ENCODE measurements at places on chromosomes 3 and 15.

GRCh38 chr15:96402403-96402802 is 71.9 kb downstream of the NR2F2 start:
- H3K27ac ChIP-seq, result no peak overlapping the region
- H3K36me3 ChIP-seq, result no peaks in the 10 kb centered on the region
- H3K27me3 ChIP-seq, result peaks cover 97% of the 10 kb centered on the region
- H3K4me1 ChIP-seq, result no peaks in the 10 kb centered on the region

- no peaks in the 10 kb centered on the region for H3K27me3 ChIP-seq
- DNase-seq, result no peak
- H3K4me3 ChIP-seq, result no peak overlapping the region
- H3K27ac ChIP-seq, result no peak overlapping the region
Measured at GRCh38 chr15:65072617-65073016, 3.9 kb upstream of the KBTBD13 start.

GRCh38 chr15:89666184-89666857 is 11.1 kb upstream of the KIF7 start:
- H3K36me3 ChIP-seq, result no peaks in the 10 kb centered on the region
- no peak for DNase-seq
- H3K27me3 ChIP-seq, result no peaks in the 10 kb centered on the region
- no peak overlapping the region for H3K4me3 ChIP-seq
- H3K27ac ChIP-seq, result peak overlapping the region; percentile 8

- no peak overlapping the region for H3K27ac ChIP-seq
- H3K4me3 ChIP-seq, result no peak overlapping the region
- H3K4me1 ChIP-seq, result no peaks in the 10 kb centered on the region
- H3K27me3 ChIP-seq, result no peaks in the 10 kb centered on the region
- no peak for DNase-seq
Measured at GRCh38 chr3:178982137-178982536, 89.5 kb downstream of the ZMAT3 start.

DNA sequence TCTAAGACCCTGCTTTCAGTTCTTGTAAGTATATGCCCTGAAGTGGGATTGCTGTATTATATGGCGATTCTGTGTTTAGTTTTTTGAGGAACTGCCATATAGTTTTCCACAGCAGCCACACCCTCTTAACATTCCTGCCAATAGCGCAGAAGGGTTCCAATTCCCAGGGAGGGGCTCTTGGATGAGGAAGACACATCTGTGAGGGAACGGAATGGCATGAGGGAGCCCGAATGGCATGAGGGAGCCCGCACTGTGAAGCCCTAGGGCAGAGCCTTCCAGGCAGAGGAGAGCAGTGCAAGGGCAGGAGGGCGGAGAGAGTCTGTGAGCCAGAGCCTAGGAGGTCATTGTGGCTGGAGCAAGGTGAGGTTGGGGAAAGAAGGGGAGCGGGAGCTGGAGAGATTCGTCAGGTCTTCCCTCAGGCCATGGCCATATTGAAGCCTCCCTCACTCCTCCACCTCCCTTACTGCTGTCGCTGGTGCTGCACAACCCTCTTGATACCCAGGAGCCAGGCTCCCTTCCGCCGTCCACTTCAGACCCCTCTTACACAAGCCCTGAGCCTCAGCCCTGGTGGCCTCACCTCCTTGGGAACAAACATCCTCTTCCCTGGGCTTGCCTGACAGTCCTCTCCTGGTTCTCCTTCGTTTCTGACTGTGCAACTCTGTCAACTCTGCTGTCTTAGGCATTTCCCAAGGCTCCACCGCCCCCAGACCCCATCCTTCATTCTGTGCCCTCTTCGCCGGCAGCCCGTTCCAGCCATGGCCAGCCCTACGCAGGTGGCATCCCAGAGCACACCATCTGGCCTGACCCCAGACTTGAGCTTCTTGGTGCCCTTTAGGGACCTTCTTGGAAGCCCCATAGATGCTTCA is 51.4 kb downstream of the FGD5 start:
- H3K27me3 ChIP-seq, result no peaks in the 10 kb centered on the region
- H3K36me3 ChIP-seq, result no peaks in the 10 kb centered on the region
- no peak overlapping the region for H3K4me3 ChIP-seq
- DNase-seq, result no peak
- H3K27ac ChIP-seq, result no peak overlapping the region

GRCh38 chr3:195450731-195451229 is 8.0 kb upstream of the ACAP2 start:
- no peaks in the 10 kb centered on the region for H3K27me3 ChIP-seq
- H3K4me3 ChIP-seq, result no peak overlapping the region
- H3K4me1 ChIP-seq, result no peaks in the 10 kb centered on the region
- no peaks in the 10 kb centered on the region for H3K36me3 ChIP-seq
- DNase-seq, result no peak

DNA sequence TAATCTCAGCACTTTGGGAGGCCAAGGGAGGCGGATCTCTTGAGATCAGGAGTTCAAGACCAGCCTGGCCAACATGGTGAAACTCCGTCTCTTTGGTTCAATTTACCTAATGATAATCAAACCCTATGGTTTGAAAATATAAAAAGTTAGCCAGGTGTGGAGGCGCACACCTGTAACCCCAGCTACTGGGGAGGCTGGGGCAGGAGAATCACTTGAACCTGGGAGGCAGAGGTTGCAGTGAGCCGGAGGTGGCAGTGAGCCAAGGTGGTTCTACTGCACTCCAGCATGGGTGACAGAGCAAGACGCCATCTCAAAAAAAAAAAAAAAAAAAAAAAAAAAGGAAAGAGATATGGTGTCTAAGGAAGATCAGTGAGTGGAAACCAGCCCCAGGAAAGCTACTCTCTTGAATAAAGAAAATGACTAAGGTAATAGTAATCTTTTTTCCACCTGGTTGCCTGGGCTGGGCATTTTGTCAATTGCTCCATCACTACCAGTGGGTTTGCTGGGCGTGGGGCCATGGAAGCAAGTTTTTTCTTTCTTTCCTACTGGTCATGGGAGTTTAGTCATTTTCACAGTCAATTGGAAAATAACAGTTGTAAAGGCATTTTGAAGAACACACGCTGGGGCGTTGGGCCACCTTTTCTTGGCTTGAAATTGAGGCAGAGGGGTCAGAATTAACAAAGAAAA is 387.6 kb upstream of the RGMA start:
- no peak for DNase-seq
- no peaks in the 10 kb centered on the region for H3K36me3 ChIP-seq
- no peaks in the 10 kb centered on the region for H3K4me1 ChIP-seq
- peaks cover 5% of the 10 kb centered on the region for H3K27me3 ChIP-seq

DNA sequence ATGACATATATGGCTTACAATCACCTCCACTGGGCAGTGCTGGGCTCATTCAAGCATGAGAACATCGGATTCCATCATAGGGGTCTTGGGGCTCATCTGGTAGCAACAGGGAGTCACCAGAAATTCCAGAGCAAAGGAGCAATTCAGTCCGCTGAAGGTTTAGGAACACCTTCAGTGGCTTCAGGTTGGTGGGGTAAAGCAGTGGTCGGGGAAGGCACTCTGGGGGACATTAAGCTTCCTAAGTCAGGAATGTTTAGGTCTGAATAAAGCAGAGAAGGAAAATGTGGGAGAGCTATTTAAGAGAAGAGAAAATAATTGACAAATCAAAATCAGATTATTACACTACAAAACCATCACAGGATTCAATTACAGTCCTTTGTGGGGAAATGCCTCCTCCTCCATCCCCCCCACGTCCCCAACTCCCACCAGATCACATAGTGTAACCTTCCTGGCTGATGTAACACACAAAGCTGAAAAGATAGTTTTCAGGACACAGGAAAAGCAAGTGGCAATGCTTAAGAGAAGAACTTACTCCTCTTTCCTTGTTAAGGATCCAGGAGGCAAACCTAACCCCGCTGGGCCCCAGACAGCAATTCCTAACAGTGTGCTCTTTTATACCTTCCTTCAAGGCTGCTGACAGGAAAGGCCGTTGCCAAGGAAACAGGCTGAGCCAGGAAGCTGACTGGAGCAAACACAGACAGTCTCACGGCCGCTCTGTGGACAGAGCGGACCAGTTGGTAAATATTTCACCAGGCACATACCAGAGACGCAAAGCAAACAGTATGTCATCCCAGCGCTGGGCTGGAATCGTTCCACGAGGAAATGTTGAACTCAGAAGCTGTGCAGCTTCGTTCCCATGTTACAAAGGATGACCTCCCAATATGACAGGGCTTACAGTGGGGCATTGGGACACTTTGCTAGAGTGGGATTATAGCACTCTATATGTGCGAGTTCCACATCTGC is 57.5 kb upstream of the LMCD1 start:
- DNase-seq, result peak; percentile 67
- H3K27ac ChIP-seq, result peak overlapping the region; percentile 73
- peaks cover 23% of the 10 kb centered on the region for H3K4me1 ChIP-seq
- no peaks in the 10 kb centered on the region for H3K27me3 ChIP-seq

DNA sequence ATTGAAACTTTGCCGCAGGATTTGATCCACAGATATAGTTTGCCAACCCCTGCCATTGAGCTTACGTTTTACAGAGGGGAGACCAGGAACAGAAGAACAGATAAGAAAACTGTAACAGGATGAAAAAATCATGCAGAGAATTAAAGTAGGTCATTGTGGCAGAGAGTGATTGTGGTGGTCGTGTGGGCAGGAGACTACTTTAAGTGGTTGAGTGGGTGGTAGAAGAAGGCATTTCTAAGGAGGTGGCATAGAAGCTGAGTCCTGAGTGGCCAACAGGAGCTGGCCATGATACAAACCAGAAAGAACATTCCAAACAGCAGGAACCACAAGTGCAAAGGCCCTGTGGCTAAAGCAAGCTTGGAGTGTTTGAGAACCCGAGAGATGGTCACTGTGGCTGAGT is 34.5 kb downstream of the COLQ start:
- no peaks in the 10 kb centered on the region for H3K4me1 ChIP-seq
- H3K36me3 ChIP-seq, result no peaks in the 10 kb centered on the region
- no peak for DNase-seq
- no peaks in the 10 kb centered on the region for H3K27me3 ChIP-seq
- no peak overlapping the region for H3K27ac ChIP-seq

DNA sequence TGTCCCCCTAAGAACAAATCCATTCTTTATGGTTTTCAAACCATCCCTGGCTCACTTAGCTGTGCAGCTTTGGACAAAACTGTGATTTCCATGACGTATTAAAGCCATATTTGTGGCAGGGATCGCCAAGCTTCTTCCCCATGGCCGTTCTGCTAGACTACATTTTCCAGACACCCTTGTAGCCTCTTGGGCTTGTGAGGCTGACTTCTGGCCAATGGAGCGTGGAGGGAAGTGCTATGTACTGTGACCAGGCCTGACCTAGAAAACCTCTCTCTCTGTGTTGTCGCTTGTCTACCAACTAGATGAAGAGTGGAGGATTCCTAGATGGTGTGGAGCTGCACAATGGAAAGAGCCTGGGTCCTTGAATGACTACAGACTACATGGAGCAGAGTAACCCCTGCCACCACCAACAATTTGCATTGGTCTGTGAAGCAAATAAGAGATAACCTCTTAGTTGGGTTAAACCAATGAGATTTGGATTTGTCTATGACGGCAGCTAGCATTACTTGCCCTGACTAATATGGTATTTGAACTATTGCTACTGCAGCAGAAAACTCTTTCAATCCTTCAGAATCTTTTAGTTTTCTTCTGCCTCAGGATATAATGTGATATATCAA is 22.1 kb upstream of the MGLL start:
- H3K4me3 ChIP-seq, result no peak overlapping the region
- peaks cover 4% of the 10 kb centered on the region for H3K27me3 ChIP-seq
- H3K27ac ChIP-seq, result no peak overlapping the region
- DNase-seq, result no peak
- no peaks in the 10 kb centered on the region for H3K4me1 ChIP-seq
